ENCODE measurements at places on chromosomes 7 and 10.

DNA sequence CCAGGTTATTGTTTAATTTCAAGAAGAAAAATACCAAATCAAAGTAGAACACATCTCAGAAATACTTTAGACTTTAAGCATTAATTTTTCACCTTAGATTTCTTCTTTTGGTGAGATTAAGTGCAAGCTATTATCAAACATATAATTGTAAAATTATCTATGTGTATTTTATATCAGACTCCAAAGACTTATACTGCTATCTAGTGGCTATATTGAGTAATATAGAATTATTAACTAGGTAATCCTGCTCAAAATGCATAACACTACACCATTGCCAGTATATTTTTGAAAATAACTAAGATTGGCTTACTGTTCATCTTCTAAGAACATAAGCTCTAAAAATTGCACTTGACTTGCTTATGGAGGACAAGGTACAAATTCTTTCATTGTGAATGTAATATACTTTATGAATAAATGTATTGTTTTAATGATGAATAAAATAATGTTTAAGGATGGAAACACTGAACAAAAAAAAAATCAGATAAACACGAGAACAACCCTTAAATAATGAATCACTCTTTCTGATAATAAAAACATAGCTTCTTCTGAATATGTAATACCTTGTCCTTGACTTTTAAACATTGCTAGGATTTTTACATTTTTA, 86.7 kb upstream of the GNAI1 start:
- DNase-seq, result no peak

GRCh38 chr7:40310258-40310657, 175.5 kb downstream of the SUGCT start:
- no peak for DNase-seq

DNA sequence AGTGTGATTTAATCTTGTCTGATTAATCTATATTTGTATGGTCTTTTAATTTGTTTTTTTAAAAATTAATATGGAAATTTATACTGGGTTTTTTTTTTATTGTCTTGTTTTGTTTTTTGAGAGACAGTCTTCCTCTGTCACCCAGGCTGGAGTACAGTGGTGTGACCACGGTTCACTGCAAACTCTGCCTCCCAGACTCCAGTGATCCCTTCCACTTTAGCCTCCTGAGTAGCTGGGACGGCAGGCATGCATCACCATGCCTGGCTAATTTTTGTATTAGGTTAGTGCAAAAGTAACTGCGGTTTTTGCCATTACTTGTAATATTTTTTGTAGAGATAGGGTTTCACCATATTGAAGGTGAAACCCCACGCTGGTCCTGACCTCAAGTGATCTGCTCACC, 73.1 kb downstream of the TET1 start:
- DNase-seq, result no peak

DNA sequence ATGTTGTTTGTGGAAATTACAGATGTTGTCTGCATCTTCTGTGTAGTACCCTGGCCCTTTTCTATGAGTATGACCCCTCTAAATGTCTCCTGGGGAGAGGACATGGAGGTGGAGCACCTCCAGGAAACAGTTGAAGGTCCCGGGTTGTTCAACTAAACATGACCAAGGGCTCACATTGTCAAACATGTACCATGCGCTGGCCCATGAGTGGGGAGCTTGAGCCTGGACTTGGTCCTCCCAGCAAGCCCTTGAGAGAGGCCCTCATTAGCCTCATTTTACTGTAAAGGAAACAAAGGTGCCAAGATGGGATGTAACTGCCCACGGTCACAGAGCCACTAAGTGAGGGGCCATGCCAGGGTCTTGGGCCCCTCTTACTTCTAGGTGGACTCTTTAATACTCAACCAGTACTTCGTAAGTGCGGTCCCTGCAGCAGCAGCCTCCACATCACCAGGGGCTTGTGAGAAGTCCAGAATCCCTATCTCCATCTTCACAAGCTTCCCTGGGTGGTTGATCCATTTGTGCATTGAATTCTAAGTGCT, 31.2 kb downstream of the C10orf71 start:
- DNase-seq, result no peak

DNA sequence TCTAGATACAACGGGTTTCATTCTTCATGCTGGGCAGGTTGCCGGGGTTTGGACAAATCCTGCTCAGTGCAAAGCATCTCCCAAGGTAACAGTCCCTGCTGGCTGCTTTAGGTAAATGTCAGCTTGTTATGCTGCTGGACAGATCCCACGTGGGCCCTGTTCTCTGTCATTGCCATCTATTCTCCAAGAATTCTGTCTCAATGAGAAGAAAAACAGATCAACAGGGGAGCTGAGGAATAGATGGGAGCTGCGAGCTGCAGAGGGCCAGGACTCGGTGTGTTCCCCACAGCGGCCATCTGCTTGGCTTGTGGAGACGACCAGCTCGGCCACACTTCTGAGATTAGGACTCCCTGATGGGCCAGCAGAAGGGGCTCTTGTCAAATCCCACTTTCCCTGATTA, 235.2 kb downstream of the DPP6 start:
- no peak for DNase-seq

- DNase-seq, result no peak
Measured at GRCh38 chr7:139699640-139700504, 77.9 kb downstream of the HIPK2 start.

DNA sequence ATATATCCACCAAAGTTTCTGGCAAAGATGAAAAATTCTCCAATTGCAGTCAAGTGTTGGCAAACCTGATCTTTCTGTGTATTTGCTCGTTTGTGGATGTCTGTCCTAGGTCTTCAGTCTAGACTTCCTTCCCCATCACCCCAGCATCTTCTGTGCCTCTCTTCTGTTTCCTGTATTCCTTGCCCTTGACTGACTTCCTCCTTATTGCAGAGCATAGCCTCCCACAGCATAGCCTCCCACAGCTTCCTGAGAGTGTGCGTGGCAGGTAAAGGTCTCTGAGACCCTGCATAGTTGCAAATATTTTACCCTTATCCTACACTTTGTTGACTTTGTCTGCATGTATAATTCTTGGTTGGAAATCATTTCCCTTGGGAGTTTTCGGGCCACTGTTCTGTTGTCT, 18.4 kb downstream of the SLC18A2 start:
- DNase-seq, result no peak

GRCh38 chr7:140605337-140605736, 35.3 kb downstream of the DENND2A start:
- no peak for DNase-seq

DNA sequence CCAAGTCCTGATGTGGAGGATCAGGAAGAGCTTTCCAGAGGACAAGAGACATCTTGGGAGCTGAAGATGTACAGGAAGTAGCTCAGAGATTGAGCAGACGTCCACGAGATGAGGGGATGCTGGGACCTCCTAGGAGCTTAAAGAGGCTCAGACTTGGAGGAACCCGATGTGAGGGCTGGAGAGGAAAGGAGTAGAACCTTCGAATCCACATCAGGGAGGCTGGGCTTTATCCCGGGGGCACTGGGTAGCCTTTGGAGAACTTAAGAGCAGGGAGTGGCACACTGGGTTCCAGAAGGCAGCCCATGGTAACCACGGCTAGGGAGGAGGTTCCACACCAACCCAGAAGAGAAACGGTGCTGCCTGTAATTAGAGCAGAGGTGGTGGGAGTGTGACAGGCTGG, 10.8 kb downstream of the PRKCQ start:
- no peak for DNase-seq

GRCh38 chr7:39703144-39703543, 79.8 kb downstream of the RALA start:
- DNase-seq, result no peak

DNA sequence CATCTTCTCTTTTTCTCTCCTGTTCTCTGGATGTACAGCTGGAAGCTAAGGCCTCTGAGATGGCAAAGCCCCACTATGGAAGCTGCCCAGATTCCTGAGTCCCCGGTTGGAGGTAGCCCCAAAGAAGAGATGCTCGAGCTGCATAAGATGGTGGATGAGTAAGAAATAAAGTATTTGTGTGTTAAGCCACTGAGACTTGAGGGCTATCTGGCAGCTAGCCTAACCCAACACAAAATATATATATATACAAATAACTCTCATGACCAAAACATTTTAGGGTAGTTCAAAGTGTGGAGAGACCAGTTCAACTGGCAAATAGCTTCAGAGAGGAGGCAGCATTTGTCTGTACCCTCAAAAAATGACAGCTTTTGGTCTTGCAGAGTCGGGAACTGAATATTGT, 72.4 kb upstream of the PDE1C start:
- DNase-seq, result no peak
